Stomach (tissue), 19 donors: ENCODE measurements at places on chromosomes 2 and 18.

DNA sequence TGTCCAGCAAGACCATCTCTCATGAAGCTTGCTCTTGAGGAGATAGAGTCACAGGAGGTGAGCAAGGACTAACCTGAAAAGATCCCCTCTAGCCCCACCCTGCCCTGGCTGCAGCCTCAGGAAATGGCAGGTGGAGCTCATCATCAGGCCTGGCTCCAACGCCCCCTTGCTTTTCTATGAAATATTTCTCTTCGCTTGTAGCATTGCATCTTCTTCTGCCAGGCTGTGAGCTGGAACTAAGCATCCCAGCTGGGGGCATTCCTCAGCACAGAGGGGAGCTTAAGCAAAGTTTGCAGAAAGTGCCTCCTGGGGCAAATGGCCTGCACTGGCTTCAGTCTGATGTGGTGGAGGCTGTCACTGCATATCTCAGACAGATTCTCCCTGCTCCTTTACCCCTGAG, 90.1 kb upstream of the LGALSL start:
- DNase-seq: no peak

GRCh38 chr2:71907503-71907902, 240.2 kb downstream of the CYP26B1 start:
- DNase-seq: no peak

DNA sequence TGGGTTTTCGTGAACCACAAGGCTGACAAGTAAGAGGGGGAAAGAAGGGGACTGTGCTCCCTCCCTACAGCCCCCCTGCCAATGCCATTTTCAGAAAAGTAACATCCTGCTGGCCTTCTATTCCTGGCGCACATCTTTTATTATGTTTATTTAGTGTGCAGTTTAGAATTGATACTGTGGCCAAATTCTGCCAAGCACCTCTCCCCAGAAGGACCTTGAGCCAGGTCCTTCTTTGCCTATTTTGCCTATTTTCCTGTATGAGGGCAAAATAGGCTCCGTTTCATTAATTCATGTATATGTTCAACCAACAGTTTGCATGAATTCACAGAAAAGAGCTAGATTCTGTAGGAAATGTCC, 136.0 kb downstream of the MYO3B start:
- DNase-seq: no peak

DNA sequence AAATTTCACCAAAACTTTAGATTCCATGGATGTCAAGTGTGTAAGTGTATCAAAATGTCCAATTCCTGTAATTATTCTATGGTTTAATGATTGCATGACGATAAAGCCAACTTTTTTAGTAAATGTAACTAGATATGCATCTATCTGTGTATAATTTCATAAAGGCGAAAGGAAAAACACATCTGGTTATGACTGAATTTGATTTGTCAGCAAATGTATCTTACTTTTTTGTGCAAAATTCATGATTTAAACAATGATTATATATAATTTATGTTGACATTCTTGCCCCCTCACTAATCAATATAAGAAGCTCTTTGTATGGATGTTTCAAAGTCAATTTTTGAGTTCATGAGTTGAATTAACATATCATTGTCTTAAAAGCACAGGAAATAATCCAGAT, 138.5 kb downstream of the KCNJ3 start:
- DNase-seq: no peak

DNA sequence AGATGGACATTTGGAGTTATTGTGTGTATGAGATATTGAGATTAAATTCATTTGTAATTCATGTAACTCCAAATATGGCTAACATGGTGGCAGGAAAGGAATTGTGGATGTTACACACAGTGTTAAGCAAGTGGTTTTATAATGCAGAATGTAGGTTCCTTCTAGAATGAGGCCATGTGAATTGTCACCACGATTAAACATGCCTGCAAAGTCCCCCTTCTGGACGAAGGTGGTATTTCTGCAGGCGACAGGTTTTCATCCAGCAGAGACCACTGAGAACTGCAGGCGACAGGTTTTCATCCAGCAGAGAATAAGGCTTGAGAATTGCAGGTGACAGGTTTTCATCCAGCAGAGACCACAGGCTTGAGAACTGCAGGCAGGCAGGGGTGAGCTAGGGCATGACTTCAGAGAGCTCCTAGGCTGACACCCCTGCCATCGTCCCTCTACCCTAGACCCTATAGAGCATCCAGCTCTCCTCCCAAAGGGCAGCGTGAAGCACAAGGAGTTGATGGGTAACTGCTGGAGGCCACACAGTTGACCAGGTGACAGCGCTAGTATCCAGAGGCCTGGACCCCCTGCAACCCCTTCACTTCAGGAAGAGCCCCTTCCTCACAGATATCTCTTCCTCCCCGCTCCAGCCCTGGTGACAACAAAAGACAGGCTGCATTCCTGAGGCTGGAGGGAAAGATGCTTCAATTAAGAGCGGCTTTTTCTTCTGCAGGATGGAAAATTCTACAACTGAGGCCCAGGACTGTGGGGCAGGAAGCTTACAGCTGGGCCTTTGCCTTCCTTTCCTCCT, 175.8 kb downstream of the LOXHD1 start:
- peak; percentile 57 for DNase-seq

- peak; percentile 46 for DNase-seq
These were observed 182.3 kb downstream of the INO80D start for GRCh38 chr2:205903549-205904129.

- DNase-seq: no peak
These were observed 103.9 kb upstream of the TMEFF2 start for GRCh38 chr2:192298664-192299063.

- DNase-seq: no peak
These were observed 8.3 kb upstream of the POMC start for GRCh38 chr2:25176541-25177181.

GRCh38 chr2:64491426-64491825, 32.7 kb upstream of the AFTPH start:
- no peak for DNase-seq

DNA sequence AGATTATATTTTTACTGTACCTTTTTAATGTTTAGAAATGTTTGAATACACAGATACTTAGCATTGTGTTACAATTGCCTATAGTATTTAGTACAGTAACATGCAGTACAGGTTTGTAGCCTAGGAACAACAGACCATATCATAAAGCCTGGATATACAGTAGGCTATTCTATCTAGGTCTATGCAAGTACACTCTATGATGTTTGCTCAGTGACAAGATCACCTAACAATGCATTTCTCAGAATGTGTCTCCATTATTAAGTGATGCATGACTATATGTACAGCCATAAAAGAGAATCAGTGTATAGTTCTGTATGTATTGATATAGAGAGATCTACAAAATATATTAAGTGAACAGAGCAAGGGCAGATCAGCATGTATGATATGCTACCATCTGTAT, 616.4 kb downstream of the XIRP2 start:
- no peak for DNase-seq

DNA sequence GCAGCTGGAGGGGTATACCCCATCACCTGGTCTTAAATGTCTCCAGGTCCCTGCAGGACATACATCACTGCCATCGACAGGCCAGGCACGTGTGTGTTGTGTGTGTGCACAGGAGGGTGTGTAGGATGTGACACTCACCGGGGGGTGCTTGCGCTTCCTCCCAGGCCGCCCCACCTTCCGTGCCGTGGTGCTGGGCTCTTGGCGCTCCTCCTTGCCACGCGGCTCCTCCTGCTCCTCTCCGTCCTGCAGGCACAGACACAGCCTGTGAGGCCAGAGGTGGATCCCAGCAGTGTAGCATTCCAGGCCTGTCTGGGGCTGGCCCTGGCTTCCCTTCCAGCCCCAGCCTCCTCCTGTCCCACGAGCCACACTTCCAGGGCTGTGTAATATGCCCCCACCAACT, 41.7 kb downstream of the DNMT3A start:
- no peak for DNase-seq
